ENCODE measurements at places on chromosomes 3 and 15.

DNA sequence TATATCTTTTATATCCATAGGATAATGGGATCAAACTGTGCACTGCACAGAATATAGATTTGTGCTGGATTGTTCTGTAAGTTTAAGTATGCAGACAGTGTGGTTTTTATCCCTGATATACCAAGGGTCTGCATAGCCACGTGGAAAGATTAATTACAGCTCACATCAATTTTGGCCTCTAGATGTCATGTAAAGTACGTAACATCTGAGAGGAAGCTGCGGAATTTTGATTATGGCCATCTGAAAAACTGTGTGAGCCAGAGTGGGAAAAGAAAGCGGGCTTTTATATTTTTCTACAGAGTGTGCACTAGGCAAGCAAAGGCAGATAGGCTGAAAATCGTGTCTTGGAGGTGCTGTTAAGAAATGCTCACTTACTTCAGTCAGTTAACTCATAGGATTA, 562.7 kb downstream of the GBE1 start:
- no peak for DNase-seq

- DNase-seq, result no peak
Observed at GRCh38 chr15:95822961-95823360, 507.5 kb upstream of the NR2F2 start.

GRCh38 chr3:124178531-124178930, 186.6 kb upstream of the ROPN1 start:
- DNase-seq, result no peak

DNA sequence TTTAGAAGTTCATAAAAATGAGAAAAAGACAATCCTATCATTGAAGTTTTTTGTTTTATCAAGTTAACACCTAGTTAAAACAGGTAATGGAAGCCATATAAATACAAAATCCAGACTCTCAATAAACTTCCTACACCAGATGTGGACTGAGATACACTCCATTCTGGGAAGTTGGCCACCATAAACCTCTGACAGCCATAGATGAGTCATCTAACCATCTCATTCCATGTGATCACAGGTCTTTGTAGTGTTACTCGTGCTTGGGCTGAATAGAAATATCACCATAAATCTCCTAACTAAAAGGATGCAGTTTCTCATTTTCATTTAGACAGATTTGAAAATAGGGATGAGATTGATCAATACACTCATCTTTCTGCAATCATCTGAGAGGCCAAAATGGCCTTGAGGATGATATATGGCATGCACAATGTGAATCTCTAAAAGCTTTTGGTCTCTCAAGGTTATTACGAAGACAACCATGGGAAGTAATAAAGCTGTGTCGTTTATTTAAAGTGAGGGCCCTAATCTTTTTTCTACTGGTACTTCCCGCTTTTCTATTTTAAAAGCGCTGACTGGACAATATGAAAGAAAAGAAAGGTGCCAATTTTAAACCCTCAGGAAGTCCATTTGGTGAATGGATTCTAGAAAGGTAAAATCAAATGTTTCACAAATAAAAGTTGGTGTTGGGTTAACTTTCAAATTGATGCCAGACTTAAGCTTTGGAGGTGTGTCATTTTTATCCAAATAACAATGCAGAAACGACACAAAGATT, 155.5 kb downstream of the POLR2M start:
- no peak for DNase-seq

DNA sequence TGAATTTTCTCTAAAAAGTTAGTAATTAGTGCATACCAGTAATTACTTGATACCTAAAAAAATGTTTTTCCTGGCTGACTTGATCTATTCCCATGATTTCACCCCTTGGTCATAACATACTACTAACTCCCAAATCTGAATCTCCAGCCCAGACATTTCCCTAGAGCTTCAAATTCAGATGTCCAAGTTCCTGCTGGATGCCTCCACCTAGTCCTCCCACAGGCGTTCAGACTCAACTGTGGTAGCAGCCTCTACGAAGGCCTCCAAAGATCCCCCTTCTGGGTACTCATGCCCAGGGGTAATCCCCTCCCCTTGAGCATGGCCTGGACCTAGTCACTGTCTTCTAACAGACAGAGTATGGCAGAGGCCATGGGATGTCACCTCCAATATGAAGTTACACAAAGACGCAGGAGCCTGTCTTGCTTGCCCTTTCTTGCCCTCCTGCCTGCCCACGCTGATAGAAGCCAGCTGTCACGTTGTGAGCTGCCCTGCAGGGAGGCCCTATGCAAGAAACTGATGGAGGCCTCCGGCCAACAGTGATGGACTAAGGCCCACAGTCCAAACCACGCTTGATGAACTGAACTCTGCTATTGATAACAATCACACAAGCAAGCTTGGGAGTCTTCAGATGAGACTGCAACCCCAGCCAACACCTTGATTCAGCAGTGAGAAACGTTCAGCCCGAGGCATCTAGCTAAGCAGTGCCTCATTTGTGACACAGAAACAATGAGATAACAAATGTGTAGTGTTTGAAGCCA, 8.6 kb upstream of the FBN1 start:
- DNase-seq, result no peak

DNA sequence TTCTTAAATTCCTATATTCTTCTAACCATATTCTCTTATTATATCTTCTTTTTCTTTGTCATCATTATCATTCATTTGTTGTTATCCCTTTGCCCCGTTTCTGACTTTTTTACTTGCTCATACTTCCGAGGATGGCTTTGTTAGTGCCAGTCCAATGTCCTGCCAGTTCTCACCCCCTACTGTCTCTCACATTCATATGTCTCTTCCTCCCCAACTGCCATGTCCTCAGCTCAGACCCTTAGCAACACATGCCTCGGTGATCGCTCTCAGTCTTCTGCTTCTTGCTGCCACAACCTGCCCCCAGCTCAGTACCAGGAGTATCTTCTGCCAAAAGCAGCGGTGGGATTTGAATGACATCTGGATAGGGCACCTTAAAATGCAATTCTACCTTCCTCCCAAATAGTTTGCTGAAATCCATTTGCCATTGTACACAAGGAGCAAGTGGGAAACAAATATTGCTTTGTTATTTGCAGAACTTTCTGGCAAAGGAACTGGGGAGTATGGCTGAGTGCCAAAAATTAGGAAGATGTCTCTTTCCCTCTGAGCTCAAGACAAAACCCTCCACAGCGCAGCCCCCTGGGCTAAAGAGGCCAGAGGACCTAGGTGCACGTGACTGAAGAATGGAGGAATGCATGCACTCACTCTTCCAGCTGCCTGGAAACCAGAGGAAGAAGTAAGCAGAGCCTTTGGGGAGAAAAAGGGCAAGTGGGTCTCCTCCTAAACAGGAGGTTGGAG, 57.7 kb upstream of the CTNNB1 start:
- DNase-seq, result no peak

- DNase-seq, result no peak
Observed at GRCh38 chr15:90701880-90702630, 15.1 kb upstream of the BLM start.

Data from activated gamma-delta T cell (primary cell).